ENCODE measurements at places on chromosomes 7 and 10.

GRCh38 chr7:115005953-115006352, 84.1 kb downstream of the MDFIC start:
- DNase-seq, result no peak

- no peak for DNase-seq
Observed at GRCh38 chr7:17608114-17608833, 309.8 kb downstream of the AHR start.

- DNase-seq, result peak; percentile 46
Observed at GRCh38 chr7:1961701-1962276, 271.0 kb downstream of the MAD1L1 start.

- DNase-seq, result no peak
Observed at GRCh38 chr10:31526681-31527080, 207.7 kb downstream of the ZEB1 start.

GRCh38 chr7:45653209-45653907, 79.2 kb downstream of the ADCY1 start:
- no peak for DNase-seq

- DNase-seq, result no peak
Observed at GRCh38 chr7:44225566-44226395, 25.0 kb downstream of the YKT6 start.

- no peak for DNase-seq
Observed at GRCh38 chr7:1987591-1988532, 244.9 kb downstream of the MAD1L1 start.

- DNase-seq, result no peak
Observed at GRCh38 chr7:112056409-112056808, 149.8 kb downstream of the DOCK4 start.

- DNase-seq, result no peak
Observed at GRCh38 chr10:110664483-110665420, 20.6 kb downstream of the RBM20 start.

DNA sequence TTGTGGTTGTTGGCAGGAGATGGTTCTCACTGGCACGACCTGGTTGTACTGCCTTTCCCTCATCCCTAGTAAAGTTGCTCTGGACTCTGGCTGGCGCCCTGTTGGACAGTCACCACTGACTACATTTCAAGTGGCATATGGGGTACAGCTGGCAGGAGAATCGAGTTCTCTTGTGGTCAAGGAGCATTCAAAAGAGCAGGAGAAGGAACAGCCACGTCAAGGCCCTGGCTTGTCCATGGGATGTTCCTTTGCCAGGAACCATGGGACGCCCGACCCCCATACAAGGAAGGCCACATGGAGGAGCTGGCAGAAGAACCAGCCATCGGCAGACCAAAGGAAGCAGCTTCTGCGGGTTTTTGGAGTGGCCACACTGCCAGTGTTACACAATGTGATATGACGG, 87.0 kb upstream of the SLC25A13 start:
- no peak for DNase-seq

DNA sequence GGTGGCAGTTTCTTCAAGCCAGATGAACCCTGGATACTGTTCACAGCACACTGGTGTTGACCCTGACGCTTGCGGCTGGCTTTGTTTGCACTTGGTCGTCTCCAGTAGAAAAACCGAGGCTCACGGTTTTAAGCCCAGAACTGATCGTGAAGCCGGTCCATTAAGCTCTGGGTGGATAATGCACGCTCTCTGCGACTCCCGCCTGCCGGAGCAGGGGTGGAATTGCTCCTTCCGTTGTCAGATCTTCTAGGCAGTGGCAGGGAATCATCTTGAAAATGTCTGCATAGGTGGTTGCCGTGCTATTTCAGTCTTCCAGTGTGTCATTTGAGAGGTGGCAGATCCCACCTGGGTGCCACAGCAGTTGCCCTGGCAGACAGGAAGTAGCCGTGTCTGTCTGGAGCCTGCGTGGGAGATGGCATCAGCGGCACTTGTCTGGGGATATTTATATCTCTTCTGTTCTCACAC, 35.9 kb upstream of the AP5Z1 start:
- no peak for DNase-seq

DNA sequence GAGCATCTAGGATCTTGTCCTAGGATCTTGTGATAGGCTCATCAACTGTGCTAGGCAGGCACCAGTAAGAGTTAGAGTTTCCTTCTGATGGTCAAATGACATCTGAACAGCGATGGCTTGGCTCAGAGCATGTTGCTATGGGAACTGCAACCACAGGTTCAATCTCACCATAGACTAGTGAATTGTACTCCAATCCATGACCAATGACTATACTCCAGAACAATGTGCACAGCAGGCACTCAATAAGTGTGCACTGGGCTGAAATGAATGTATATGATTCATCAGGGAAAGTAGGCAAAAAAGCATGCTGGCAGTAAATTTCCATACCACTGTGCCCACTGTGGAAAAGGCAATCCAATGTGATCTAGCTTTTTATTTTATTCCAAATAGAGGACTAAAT, 163.6 kb upstream of the HPS1 start:
- DNase-seq, result no peak

DNA sequence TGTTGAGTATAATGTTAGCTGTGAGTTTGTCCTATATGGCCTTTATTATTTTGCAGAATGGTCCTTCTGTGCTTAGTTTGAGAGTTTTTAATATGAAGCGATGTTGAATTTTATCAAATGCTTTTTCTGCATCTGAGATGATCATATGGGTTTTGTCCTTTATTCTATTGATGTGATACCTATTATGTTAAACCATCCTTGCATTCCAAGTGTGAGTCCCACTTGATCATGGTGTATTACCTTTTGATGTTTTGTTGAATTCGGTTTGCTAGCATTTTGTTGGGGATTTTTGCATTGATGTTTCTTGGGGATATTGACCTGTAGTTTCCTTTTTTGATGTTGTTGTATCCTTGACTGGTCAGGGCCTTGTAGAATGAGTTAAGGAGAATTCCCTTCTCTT, 166.4 kb downstream of the MLLT10 start:
- no peak for DNase-seq

DNA sequence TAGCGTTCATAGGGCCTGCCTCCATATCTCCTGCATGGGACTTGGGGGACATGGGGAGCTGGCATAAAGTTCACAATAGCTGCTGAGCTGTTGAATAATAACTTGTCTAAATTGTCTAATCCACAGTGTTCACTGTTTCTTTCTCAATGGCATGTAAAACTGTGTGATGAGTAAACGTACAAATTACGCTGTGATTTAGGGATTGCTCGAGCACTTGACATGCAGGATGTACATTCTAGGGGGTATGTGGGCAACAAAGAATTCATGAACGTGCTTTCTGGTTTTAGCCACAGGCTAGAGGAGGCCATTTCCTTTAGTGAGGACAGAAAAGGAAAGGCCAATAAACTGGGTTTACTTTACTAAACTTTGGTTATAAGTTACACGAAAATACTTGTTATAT, 534.2 kb upstream of the ZWINT start:
- DNase-seq, result no peak

- no peak for DNase-seq
Observed at GRCh38 chr7:128422842-128423241, 13.1 kb upstream of the IMPDH1 start.

- no peak for DNase-seq
Observed at GRCh38 chr10:133544506-133544905, 17.3 kb downstream of the CYP2E1 start.

DNA sequence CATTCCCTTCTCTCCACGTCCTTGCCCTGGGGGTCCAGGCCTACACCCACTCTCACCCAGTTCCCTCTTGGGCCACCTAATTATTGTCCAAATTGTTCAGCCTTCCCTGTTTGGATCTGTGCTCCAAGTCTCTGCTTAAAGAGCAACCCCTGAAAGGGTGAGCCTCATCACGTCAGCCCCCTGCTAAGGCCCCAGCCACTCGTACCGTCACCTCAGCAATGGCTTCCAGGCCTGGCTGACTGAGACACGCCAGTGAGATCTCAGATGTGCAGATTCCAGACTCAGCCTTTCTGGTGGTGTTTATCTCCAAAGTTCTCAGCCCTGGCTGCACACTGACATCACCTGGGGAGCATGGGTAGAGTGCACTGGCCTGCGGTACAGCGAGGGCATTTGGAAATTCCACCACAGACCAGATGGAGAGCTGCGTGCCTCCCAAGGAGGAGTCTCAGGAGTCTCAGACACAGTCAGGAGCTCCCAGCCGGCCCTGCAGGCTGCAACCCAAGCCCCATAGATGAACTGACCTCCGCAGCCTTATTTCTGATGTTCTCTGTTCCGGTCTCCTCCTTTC, 87.5 kb downstream of the PRKAG2 start:
- no peak for DNase-seq

DNA sequence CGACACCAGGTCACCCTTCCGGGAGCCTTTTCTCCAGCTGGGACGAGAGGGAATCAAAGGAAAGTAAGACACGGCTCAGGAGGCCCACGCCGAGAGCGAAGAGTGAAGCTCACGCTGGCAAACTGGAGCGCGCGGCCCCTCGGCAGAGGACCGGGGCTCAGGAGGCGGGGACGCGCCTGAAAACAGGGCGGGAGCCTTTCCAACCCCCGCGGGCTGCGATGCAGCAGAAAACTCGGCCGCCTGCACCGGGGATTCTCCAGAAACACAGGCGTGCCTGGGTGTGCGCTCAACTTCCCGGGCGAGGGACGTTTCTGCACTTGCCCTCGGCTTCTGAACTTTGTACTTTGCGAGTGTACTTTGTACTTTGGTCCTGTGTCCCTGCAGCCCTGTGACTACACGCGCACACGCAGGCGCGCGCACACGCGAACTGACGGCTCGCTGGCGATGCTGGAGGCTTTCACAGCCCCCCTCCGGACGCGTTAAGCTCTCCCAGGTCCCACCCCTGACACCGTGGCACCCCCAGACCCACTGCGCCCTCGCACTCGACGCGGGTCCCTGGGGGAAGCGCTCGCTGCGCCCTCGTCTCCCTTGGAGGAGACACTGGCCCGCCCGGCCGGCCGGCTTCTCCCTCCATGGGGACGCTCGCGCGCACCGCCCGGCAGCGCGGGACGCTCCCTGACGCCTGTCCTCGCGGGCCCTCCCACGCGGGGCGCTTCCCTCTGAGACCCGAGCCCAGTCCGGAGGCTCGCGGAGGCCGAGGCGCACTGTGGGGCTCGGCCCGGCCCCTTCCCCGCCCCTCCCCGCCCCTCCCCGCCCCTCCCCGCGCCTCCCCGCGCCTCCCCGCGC, 588 bp upstream of the PAOX start:
- peak; percentile 41 for DNase-seq

GRCh38 chr10:116815641-116816415, 33.5 kb upstream of the ENO4 start:
- DNase-seq, result no peak

- no peak for DNase-seq
Observed at GRCh38 chr7:130838738-130839137, 104.7 kb upstream of the KLF14 start.

- DNase-seq, result no peak
Observed at GRCh38 chr10:8189458-8189857, 135.0 kb downstream of the GATA3 start.

DNA sequence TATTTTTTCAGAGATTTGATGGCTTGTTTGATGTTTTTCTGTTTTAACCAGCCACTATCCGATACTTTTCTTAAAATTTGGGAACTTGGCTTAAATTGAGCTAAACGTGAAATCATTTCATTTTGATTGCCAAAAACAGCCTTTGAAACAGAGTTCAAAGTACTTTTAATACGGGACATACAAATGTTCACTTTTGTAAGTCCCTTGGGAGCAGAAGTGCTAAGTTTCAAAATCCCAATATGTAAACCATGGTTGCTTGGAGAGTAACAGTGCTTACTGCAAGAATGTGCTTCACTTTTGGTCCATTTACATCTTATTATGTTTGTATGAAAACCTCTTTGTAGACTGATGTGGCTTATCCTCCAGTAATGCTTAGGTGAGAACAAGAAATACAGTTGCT, 10.9 kb downstream of the PNPLA8 start:
- DNase-seq, result no peak

DNA sequence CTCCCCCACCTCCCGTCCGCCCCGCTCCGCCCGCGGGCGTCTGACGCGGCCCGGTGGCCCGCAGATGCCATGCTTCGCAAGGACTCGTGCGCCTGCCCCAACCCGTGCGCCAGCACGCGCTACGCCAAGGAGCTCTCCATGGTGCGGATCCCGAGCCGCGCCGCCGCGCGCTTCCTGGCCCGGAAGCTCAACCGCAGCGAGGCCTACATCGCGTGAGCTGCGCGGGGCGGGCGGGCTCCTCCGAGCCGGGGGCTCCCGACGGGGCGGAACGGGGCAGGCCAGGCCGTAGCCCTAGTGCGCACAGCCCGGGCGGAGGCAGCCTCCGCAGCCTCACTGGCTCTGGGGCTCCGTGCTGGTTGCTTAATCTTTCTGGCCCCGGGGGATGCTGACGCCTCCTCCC, 2.8 kb downstream of the ASIC3 start:
- no peak for DNase-seq

GRCh38 chr10:76479103-76479790, 1047.8 kb downstream of the LRMDA start:
- no peak for DNase-seq

DNA sequence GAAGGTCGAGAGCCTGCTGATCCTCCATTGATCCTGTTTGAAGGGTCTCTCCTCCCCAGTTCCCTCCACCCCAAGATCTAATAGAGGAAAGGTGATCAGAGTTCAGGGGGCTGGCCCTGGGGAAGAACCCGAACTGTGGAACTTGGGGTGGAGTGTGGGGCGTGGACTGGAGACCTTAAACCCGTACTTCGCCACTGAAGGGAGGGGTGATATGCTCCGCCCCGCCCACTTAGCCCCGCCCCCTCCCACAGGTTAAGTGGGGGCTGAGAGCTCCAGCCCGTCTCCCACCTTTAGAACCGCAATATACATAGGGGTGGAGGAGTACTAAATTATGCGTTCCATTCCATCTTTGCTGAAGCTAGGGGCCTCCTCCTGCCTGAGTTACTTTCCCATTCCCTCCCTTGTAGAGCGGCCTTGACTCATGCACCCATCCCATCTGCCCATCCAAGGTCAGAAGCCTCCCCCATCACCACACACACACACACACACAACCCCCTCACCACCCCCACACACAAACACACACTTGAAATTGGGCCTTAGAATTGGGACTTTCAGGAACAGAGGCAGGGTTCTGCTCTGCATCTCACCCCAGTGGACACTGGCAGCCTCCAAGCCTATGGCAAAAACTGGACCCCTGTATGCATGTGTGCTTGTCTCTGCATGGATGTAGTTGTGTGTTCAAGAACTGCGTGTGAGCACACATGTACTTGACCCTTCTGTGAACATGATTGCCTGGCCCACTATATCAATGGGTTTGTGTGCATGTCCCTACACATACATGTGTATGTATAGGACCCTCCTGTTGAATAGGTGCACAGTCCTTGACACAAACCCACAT, 991 bp downstream of the SEMA4G start:
- DNase-seq, result peak; percentile 13

GRCh38 chr10:7359954-7360353, 50.9 kb downstream of the SFMBT2 start:
- no peak for DNase-seq

All from stimulated activated CD8-positive, alpha-beta memory T cell treated with anti-CD3 and anti-CD28 coated beads, Interleukin-15, amount 100 ng/mL, for 4 hours (primary cell).